ENCODE measurements at places on chromosomes 3 and 15. TPM values are rescaled to one million over a fixed set of nuclear protein-coding genes. Genes with fewer than 3 reads are reported as not detected.

Gene MKRN3
- total RNA-seq = 10.6 TPM

DNA sequence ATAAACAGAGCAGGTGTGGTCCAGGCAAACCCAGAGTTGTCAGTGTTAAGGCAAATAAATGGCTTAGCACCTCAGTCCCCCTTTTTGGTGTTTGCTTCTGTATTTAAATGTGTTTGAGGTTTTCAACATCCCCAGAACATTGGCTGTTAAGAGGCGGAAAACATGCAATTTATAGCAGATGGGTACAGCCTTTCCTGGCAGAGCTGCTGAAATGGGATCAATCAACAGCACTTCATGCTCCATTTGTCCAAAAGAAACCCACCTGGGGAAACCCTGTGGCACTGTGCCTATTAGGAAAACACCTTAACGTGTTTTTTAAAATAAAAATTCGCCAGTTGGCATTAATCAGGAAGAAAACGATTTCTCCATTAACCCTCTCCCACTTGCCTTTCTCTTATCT is 135.4 kb downstream of the MCTP2 start:
- no peaks in the 10 kb centered on the region for H3K4me1 ChIP-seq
- DNase-seq = no peak
- no peaks in the 10 kb centered on the region for H3K36me3 ChIP-seq
- no peak overlapping the region for H3K27ac ChIP-seq
- H3K27me3 ChIP-seq = no peaks in the 10 kb centered on the region

DNA sequence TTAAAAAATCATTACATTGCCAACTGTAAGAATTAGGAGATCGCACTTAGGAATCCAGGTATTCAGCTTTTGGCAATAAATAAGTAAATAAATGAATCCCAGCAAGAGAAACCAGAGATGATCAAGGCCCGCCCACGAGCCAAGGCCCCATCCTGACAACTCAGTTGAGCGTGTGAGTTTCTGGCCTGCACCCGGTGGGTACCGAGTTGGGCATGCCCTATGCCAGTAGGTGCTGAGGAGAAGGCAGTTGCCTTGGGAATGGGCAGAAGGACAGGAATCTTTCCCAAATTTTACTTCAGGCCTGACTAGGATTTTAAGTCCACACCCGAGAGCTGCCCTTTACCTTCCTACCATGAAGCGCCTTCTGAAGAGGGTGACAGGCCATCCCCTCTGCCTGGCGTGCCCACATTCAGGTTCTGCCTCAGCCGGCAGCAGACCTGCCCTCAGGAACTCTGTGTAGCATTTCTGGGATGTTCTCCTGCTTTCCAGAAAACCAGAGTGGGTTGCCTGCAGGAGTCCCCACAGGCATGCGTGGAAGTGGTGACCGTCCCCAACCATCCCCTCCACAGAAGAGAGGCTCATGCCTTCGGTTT is 99.3 kb upstream of the ALDH1A3 start:
- H3K4me3 ChIP-seq = no peak overlapping the region
- H3K27ac ChIP-seq = no peak overlapping the region
- H3K4me1 ChIP-seq = no peaks in the 10 kb centered on the region
- no peak for DNase-seq
- H3K36me3 ChIP-seq = no peaks in the 10 kb centered on the region

Gene RLBP1
- not detected for total RNA-seq

Gene ZNF501
- total RNA-seq = 4.1 TPM
